Nephron progenitor cell (in vitro differentiated cells): ENCODE measurements at places on chromosomes 5 and 9.

GRCh38 chr5:115623658-115624057 lies 2.2 kb downstream of the TMED7 start:
- H3K27ac ChIP-seq: no peak overlapping the region
- H3K27me3 ChIP-seq: no peaks in the 10 kb centered on the region
- peaks cover 13% of the 10 kb centered on the region for H3K36me3 ChIP-seq
- DNase-seq: no peak
- peaks cover 14% of the 10 kb centered on the region for H3K4me1 ChIP-seq

GRCh38 chr9:6598249-6598725 lies 47.2 kb downstream of the GLDC start:
- no peaks in the 10 kb centered on the region for H3K36me3 ChIP-seq
- no peak overlapping the region for H3K4me3 ChIP-seq
- H3K4me1 ChIP-seq: no peaks in the 10 kb centered on the region
- peaks cover 3% of the 10 kb centered on the region for H3K27me3 ChIP-seq
- DNase-seq: no peak

DNA sequence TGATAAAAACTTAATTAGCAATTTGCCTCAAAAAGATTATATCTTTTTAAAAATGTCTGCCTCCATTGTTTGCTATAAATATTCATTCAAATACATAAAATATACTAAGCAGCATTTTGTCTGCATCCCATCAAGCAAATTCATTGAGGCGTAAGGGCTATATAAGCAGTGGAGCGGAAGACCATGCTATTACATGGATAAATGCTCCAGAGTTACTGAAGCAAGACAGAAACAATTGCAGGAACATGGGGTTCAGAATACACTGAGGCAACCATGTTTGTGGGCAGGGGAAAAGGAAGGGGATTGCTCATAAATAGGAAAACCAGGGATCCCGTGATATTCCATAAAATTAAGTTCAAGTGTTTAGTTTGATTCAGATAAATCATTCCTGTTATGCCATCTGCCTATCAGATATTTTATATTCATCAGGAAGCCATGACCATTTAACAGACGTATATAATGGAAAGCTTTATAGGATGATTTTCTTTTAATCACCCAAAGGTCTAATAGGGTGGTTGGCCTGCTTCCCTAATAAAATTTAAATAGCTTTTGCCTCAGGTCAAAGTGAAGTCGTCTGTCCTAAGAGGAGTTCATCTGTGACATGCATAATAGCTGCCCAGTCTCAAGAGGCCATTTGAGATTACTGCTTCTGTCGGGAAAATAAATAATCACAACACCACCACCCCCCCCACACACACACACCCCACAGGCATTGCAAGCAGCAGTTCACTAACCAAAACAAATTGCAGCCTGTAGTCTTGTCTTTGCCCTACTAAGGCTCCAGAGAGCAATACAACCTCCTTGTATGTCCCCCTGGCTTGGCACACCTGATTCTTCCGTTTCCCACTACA lies 105.2 kb downstream of the RASEF start:
- no peak overlapping the region for H3K4me3 ChIP-seq
- DNase-seq: peak; percentile 31
- H3K27ac ChIP-seq: peak overlapping the region; percentile 80
- peaks cover 46% of the 10 kb centered on the region for H3K4me1 ChIP-seq
- no peaks in the 10 kb centered on the region for H3K36me3 ChIP-seq
- no peaks in the 10 kb centered on the region for H3K27me3 ChIP-seq

DNA sequence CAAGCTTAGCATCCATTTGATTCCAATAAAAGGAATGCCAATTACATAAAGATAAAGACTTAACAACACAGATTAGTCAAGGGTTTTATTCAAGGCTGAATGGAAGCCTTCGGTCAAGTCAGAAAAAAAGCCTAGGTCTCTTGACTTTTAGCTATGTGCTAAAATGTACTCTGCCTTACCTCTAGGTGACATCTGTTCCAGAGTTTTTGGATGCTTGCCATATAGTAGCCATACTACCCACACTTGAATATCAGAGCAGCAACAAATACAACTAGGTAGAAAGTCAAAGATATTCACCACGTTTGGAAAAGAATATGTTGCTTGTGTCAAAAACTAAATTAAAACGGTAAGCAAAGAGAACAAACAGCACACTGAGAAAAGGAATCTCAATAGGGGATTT lies 484.7 kb downstream of the ELAVL2 start:
- no peak overlapping the region for H3K27ac ChIP-seq
- no peak overlapping the region for H3K4me3 ChIP-seq
- no peak for DNase-seq
- H3K4me1 ChIP-seq: no peaks in the 10 kb centered on the region

DNA sequence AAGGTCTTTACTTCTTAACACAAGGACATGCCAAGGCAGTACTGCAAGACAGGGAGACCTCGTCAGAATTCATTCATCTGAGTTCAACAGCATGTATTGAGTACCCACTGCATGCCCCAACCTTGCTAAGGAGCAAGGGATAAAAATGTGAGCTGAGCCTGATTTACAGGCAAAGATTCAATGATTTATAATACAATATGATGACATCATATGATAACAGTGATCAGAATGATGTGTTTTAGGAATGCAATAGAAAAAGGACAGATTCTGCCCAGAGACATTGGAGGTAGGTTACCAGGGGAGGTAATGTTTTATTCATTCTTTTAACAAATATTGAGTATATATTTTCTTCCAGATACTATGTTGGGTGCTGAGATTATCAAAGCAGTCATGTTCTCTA lies 406.6 kb downstream of the ARHGEF28 start:
- peaks cover 14% of the 10 kb centered on the region for H3K27me3 ChIP-seq
- no peak overlapping the region for H3K4me3 ChIP-seq
- H3K36me3 ChIP-seq: no peaks in the 10 kb centered on the region
- H3K27ac ChIP-seq: no peak overlapping the region

DNA sequence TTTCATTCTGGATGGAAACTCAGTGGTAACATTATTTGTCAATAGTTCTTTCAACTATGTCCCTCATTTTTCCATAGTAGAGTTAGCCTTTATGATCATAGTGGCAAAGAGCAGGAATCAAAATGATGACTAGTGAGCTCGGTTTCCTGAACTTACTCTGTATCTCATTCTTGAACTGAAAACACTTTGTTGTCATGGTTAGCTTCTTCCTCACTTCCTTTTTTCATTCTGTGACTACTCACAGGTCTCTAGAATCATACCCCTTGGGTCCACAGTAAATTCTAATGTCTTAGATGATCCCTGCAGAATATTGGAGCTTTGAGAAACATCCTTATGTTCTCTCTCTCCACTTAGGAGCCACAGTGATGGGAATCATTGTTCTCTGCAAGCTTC lies 29.4 kb upstream of the RECK start:
- H3K4me3 ChIP-seq: no peak overlapping the region
- H3K27me3 ChIP-seq: peaks cover 86% of the 10 kb centered on the region
- DNase-seq: no peak
- H3K4me1 ChIP-seq: no peaks in the 10 kb centered on the region

DNA sequence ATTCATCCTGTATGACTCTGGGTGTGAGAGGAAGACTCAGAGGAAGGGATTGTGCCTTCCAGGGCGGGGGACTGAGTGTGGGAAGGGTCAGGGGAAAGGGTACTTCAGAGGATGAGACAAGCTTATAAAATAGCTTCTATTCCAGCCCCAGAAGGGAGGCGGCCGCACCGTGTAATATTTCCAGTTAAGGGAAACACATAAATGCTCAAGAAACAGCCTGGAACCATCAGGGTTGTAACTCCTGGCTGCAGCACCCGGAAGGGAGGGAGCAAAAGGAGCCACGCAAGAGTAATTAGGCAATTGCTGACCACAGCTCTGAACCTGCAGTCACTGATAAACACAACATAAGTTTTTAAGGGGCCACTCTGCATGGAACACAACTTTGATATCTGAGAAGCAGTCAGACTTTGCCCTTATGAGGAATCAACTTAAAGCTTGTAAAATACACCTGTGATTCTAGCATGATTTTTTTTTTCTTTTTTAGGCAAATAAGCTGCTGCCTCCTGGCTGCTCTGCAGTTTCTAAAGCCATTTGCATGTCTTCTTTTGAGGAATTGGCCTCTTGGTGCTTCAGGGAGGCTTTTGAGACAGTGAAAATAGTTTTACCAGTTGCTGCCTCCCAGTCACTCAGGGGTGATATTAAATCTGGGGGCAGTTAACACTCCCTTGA lies 382.7 kb downstream of the ENC1 start:
- peak overlapping the region; percentile 98 for H3K27ac ChIP-seq
- peaks cover 3% of the 10 kb centered on the region for H3K27me3 ChIP-seq
- peaks cover 5% of the 10 kb centered on the region for H3K36me3 ChIP-seq
- DNase-seq: peak; percentile 35
